Activated CD8-positive, alpha-beta memory T cell treated with anti-CD3 and anti-CD28 coated beads, Interleukin-2, amount 10 ng/mL, durations not matched to agents 7 days and 5 days (primary cell): ENCODE measurements at places on chromosomes 12 and 14.

GRCh38 chr12:68958322-68958721 is 25.4 kb upstream of the CPM start:
- peak; percentile 62 for DNase-seq

- DNase-seq = no peak
Measured at GRCh38 chr12:13288937-13289652, 92.6 kb downstream of the EMP1 start.

- DNase-seq = peak; percentile 26
Measured at GRCh38 chr14:104390221-104390931, 189.2 kb upstream of the C14orf180 start.

GRCh38 chr12:124651516-124652273 is 84.3 kb upstream of the NCOR2 start:
- no peak for DNase-seq

DNA sequence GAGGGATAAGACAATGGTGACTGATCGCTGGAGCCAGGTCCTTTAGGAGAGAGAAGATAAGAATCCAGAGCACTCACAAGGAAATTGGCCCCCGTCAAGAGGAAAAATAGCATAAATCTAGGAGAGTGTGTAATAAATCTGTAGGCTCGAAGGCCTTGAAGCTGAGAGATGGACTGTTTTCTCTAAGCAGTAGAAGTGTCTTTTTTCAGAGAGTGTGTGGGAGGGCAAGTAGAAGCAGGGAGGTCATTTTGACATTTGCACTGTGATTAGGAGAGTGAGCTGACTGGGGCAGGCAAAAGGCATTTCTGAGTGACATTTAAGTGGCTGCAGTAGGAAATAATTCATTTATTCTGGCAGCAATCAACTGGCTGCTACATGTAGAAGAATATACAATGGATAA is 78.0 kb upstream of the DDHD1 start:
- DNase-seq = no peak

- no peak for DNase-seq
Measured at GRCh38 chr14:51507906-51508511, 143.7 kb upstream of the FRMD6 start.

DNA sequence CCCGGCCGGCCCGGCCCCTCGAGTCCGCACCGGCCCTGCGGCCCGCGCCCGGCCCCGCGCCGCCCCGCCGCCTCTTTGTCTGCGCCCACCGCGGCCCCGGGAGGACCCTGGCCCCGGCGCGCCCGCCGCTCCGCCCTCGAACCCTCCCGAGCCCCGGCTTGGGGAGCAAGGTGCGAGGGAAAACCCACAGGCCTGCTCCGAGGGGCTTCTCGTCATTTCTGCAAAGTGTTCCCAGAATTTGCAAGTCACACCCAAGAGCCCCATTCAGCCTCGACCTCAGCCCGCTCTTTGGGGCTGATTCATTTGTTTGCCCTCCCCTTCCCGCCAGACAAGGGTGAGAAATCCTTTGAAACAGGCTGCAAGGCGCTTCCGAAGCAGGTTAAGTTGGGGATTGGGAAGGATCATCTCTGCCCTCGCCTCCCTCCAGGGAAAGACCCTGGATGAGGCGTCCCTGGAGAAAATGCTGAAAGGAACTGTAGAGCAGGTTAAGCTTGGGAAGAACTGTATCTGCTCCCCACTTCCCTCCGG is 325 bp upstream of the CLIP1 start:
- peak; percentile 59 for DNase-seq

- no peak for DNase-seq
Measured at GRCh38 chr12:94762259-94762942, 112.0 kb upstream of the TMCC3 start.

- no peak for DNase-seq
Measured at GRCh38 chr14:51738754-51739153, 87.0 kb downstream of the FRMD6 start.
